ENCODE measurements at places on chromosomes 3 and 15.

GRCh38 chr3:156920399-156920798, 94.2 kb downstream of the LEKR1 start:
- DNase-seq, result no peak

- DNase-seq, result no peak
Measured at GRCh38 chr15:38373016-38373415, 80.9 kb upstream of the FAM98B start.

GRCh38 chr15:65655026-65655425, 33.3 kb downstream of the SLC24A1 start:
- no peak for DNase-seq

- DNase-seq, result no peak
Measured at GRCh38 chr15:88714782-88715372, 76.1 kb downstream of the ISG20 start.

DNA sequence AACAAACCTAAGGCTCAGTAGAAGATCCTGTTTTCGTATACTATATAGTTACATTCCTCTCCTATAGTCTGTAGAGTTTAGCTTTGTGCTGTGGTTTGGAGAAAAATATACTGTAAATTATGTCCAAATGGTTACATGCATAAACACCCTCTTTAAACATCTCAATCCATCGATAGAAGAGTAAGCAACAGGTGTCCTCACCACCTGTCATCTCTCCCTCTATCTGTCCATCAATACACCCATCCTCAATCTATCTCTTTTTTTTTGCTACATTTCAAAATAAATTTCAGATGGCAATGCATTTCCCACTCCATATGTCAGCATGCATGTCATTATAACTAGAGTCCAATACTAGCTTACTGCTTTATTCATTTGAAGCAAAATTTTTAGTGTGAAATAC, 21.0 kb upstream of the GABRG3 start:
- no peak for DNase-seq

DNA sequence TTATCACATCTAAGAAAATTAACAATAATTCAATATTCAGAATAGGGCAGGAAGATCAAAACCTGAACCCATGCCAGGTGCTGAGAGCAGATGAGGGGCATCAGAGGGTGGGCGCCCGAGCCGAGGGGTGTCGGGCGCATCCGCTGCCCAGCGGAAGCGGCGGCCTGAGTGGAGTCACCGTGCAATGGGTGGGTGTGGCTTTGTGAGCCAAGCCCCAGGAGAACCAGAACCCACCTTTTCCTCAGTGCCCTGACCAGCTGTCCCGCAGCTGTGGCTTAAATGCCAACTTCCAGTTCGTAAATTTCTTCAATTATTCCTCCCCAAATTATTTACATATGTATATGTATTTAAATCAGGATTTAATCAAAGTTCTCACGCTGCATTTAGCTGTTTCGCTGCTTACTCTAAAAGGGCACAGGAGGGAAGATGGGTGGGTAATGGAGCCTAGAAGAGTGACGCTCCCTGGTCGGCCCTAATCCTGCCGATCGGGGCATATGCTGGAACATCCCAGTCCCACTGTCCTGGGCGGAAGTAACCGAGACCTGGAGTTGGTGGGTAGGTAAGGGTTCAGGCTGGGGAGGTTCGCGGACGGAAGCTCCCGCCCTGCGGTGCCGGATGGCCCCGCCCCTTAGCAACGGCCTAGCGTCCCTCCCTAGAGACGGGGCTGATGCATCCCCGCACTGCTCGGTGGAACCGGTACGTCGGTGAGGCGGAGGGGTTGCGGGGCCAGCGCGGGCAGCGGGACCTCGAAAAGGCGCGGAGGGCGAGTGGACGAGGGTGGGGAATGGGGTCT, 1.3 kb downstream of the DNAH1 start:
- DNase-seq, result peak; percentile 47

DNA sequence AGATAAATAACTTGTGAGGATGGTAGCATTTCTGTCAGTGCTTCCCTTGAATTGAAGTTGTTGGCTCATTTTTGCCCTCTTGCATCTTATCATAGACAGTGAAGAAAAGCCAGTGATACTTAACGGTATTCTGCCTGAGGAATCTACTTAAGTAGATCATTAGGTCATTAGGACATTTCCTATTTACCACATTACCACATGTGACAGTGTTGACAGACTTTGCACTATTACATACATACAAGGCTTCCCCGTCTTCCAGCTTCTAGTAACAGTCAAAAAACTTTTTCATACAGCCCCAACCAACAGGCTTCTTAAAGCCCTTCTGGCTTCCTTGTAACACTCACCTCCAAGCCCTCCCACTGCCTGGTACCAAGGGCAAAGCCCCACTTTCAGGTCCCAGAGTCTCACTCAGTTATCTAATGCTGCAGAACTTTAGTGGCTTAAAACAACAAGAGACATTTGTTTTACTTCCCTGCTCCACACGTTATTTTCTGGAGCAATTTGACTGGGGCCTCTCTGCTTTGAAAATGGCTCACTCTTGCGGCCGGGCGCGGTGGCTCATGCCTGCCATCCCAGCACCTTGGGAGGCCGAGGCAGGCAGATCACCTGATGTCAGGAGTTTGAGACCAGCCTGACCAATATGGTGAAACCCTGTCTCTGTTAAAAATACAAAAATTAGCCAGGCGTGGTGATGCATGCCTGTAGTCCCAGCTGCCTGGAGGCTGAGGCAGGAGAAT, 40.0 kb downstream of the ASB7 start:
- no peak for DNase-seq

DNA sequence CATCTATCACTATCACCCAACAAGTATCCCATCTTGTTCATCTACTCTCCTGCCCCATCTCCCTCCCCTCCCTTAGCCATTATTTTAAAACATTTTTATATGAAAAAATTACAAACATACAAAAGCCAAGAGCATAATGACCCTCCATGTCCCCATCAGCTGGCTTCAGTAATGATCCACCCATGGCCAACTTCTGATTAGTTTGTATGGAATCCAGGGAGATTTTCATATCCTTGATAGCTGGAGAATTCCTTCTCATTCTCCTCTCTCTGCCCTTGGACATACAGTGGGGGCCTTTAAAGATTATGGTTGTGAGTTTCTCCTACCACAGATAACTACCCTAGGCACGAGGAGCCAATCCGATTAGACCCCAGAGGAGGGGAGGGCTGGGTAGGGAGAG, 40.2 kb downstream of the IRAK2 start:
- DNase-seq, result no peak

DNA sequence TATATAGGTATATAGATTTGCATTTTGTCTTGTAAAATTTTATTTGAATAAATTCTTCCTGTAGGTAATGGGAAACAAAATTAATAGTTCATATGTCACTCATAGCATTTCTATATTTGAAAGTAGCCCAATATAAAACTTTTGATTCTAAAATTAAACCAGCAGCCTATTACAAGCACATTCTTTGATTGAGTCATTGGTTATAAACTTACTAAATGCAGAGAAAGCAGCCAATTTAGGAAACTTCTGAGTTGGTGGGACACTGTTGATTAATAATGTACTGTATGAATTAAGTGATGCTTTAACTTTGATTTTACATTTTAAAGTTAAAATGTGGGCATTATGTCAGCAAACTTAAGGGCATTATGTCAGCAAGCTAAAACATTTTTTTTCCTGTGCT, 34.5 kb downstream of the NR1D2 start:
- no peak for DNase-seq

DNA sequence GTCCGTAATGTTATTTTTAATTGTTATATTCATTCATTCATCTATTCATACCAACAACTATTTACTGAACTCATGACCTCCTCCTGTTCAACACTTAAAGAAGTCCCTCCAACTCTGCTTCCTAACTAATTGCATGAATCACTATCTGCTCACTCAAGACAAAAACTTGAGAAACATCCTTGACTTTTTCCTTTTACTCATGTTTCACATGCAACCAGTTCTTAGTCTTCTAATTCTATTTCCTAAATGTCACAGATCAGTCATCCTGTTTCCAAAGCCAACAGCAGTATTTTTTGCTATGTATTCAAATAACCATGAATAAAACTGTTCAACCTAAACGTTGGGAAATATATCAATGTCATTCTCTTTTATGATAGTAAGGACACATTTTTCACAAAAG, 124.6 kb upstream of the GBE1 start:
- DNase-seq, result no peak

DNA sequence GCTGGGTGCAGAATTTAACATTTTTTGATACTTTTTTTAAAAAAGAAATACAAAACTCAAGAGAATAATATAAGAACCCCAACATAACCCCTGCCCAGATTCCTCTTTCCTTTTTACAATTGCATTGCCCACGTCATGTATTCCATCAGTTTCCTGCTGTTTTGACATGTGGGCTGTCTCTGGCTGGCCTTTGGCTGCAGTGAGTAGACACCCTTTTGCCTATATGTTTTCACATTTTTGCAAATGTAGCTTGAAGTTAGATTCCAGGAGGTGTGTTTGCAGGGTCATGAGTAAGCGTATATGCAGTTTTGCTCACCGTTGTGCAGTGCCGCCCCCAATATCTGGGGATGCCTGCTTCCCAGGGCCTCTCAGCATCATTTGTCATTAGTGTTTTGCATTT, 28.0 kb upstream of the ATP10A start:
- no peak for DNase-seq

DNA sequence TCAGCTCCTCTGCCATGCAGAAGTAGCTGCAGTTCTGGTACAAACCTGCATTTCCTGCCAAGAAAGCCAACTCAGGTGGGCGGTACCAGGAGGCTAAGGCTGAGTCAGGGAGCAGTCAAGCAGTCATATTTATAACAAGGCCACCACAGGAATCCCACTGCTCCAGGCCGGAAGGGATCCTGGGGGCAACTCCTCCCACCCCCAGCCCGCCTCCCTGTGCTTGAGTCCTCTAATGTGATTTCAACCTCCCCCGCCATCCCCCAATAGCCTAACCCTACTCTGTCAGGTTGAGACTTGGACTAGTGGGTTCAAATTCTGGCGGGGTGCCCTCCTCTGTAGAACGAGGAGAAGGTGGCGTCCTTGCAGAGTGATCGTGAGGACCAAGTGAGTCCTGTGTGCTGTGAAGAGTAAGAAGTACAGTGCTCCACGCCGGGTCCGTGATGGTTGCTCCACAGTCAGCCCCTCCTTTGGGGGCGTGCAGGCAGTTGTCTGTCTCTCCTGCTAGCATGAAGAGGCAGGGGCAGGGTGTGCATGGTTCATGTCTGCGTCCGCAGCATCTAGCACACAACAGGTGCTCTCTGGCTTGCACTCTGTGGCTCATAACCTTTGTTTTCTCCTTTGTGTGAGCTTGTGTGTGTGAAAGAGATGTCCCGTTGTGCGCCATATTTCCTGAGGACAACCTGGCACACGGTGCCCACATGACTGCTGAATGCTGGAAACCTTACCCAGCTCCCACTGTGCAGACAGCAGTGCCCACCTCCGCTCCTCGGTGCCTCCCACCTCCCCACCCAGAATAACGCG, 78.3 kb downstream of the SMAD6 start:
- DNase-seq, result no peak

GRCh38 chr3:7854266-7854665, 647.4 kb upstream of the LMCD1 start:
- DNase-seq, result no peak

GRCh38 chr15:90939756-90940155, 4.7 kb downstream of the UNC45A start:
- DNase-seq, result no peak

GRCh38 chr3:25416176-25416575, 11.9 kb upstream of the RARB start:
- no peak for DNase-seq

DNA sequence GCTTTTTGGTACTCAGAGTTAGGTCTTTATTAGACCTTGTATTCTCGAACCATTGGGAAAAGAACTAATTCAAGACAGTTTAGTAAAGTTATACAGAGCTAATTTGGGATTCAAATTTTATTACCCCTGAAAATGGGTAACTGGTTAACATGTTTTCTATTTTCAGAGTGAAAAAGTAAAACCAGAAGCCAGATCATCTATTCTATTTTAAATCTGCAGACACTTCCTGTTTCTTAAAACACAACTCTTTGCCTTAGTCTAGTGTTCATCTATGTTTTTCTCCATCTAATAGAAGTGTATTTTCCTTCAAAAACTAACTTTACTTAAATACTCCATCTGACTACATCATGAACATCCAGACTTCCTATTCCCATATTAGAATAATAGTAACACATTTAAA, 113.4 kb downstream of the CCNL1 start:
- DNase-seq, result no peak

GRCh38 chr15:39472621-39473297, 108.1 kb upstream of the THBS1 start:
- DNase-seq, result no peak

GRCh38 chr3:40192628-40193027, 116.9 kb upstream of the EIF1B start:
- DNase-seq, result no peak

GRCh38 chr3:58188173-58188564, 22.6 kb downstream of the DNASE1L3 start:
- DNase-seq, result no peak

- no peak for DNase-seq
Measured at GRCh38 chr3:32405155-32405554, 13.5 kb downstream of the CMTM7 start.

GRCh38 chr3:188792793-188793192, 379.0 kb upstream of the TPRG1 start:
- DNase-seq, result no peak

DNA sequence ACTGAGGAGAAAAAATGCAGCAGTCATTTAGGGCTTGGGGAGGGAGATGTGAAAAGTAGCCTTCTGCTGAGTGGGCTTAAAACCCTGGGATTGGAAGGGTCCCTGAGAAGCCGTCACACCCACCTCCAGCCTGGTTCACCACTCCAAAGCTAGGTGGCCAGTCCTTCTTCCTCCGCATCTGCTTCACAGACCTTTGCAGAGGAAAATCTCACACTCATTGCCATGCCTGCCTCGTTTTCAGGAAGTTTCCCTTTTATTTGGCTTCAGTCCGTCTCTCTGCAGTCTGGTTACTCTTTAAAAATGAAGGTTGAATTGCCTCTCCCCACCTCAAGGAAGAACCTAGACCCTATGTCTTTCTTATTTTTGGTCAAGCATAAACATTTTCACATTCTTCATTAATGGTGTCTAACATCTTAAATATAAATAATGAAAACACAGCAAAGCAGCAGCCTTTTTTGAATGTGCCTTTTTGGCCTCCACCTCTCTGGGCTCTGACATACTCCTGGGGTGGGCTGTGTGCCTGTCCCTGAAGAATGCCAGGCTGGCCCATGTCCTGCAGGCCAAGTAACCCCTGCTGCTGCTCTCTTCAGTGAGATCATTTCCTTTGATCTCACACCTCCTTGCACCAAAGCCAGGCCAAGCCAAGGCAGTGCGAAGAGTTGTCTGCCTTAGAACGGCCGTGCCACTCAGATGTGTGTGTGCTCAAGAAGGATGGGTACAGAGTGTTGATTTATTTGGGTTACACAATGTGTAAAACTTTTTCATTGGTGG, 11.0 kb downstream of the MRAS start:
- DNase-seq, result no peak

GRCh38 chr3:51382076-51382745, 2.9 kb upstream of the MANF start:
- no peak for DNase-seq

DNA sequence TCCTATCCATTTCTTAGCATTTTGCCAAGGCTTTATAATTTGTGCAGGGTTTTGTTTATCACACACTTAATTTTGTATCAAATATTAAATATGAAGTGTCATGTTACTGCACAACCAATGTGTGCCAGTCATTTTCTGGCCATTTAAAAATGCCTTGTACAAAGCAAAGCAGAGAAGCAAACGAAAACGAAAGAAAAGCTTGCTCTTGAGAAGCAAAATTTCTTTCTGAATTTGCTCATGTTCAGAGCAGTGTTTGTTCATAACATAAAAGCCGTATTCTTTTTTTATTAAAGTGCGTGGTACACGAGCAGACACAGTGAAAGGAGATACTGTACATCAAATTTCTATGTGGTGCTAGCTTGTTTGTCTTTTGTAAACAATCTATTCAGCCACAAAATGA, 792.6 kb downstream of the NAALADL2 start:
- no peak for DNase-seq

GRCh38 chr15:32878869-32879805, 161.3 kb downstream of the GREM1 start:
- no peak for DNase-seq

Data from stimulated activated CD8-positive, alpha-beta memory T cell treated with anti-CD3 and anti-CD28 coated beads, Interleukin-12 subunit alpha, Interleukin-12 subunit beta, amount 100 ng/mL, for 1 hour (primary cell).